Body of pancreas (tissue), 4 donors: ENCODE measurements at places on chromosomes 12 and 14. TPM values are rescaled to one million over a fixed set of nuclear protein-coding genes. Genes with fewer than 3 reads are reported as not detected.

GRCh38 chr12:111314953-111315539, 53.8 kb downstream of the PHETA1 start:
- no peaks in the 10 kb centered on the region for H3K4me1 ChIP-seq
- DNase-seq: no peak
- H3K4me3 ChIP-seq: no peak overlapping the region

DNA sequence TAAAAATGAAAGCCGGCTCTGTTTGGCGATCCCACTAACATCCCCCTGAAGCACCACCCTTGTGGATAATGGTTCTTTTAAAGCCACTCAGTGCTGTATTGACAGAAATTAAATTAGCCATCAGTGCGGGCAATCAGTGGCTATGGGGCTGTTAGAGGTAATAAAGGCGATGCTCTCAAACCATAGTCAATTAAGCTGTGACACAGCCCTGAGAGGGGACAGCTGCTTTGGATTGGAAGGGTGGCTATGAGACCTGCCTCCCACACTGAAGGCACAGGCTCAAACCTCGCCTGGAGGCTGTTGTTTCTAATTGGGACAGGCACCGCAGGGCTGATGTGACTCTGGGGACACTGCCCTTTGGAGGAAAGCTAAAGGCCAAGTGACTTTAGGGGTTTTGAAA, 562.2 kb downstream of the VRK1 start:
- no peaks in the 10 kb centered on the region for H3K4me1 ChIP-seq
- H3K27ac ChIP-seq: no peak overlapping the region
- H3K27me3 ChIP-seq: no peaks in the 10 kb centered on the region
- no peaks in the 10 kb centered on the region for H3K36me3 ChIP-seq

- no peak for DNase-seq
- H3K36me3 ChIP-seq: no peaks in the 10 kb centered on the region
- H3K4me3 ChIP-seq: no peak overlapping the region
- H3K4me1 ChIP-seq: no peaks in the 10 kb centered on the region
- no peaks in the 10 kb centered on the region for H3K27me3 ChIP-seq
These were observed 60.5 kb downstream of the ERGIC2 start for GRCh38 chr12:29320295-29321085.

DNA sequence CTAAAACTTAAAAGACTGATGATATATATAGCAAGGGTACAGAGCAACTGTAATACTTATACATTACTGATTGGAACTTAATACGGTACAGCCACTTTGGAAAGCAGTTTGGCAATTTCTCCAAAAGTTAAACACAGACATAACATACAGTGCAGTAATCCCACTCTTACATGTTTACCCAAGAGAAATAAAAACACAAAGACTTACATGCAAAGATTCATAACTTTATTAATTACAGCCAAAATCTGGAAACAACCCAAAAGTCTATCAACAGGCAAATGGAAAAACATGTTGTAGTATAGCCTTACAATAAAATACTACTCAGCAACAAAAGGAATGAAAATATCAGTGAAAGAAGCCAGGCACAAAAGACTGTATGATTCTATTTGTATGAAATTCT, 84.6 kb downstream of the GARIN6 start:
- no peaks in the 10 kb centered on the region for H3K4me1 ChIP-seq
- H3K4me3 ChIP-seq: no peak overlapping the region
- no peak overlapping the region for H3K27ac ChIP-seq
- no peaks in the 10 kb centered on the region for H3K27me3 ChIP-seq
- H3K36me3 ChIP-seq: no peaks in the 10 kb centered on the region

- H3K36me3 ChIP-seq: no peaks in the 10 kb centered on the region
- H3K27me3 ChIP-seq: no peaks in the 10 kb centered on the region
- H3K4me3 ChIP-seq: no peak overlapping the region
These were observed 33.7 kb downstream of the PAH start for GRCh38 chr12:102883204-102883799.

GRCh38 chr12:662566-663292, 516 bp downstream of the NINJ2 start:
- H3K27me3 ChIP-seq: no peaks in the 10 kb centered on the region
- no peak for DNase-seq
- H3K4me3 ChIP-seq: no peak overlapping the region
- H3K36me3 ChIP-seq: no peaks in the 10 kb centered on the region
- no peak overlapping the region for H3K27ac ChIP-seq

GRCh38 chr12:4148418-4149056, 125.0 kb upstream of the CCND2 start:
- DNase-seq: peak; percentile 30
- H3K4me3 ChIP-seq: no peak overlapping the region
- no peaks in the 10 kb centered on the region for H3K27me3 ChIP-seq
- no peaks in the 10 kb centered on the region for H3K36me3 ChIP-seq

DNA sequence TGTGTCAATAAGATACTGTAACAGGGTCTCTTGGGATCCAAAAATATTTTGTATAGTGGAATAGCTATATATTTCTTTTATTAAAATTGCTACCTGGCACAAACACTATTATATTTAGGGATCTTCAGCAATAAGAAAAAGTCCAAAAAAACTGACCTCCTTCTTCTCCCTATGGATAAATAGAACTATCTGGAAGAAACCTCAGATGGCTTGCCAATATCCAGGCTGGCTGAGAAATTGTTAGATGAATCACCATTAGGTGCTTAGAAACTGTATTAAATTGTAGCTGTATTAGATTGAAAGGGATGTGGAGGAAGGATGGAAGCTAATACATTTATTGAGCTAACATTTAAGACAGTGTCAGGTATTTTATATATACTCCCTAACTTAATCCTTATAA, 66.0 kb downstream of the SLC38A6 start:
- no peak overlapping the region for H3K27ac ChIP-seq
- no peaks in the 10 kb centered on the region for H3K4me1 ChIP-seq
- DNase-seq: no peak
- H3K27me3 ChIP-seq: no peaks in the 10 kb centered on the region
- no peak overlapping the region for H3K4me3 ChIP-seq
- no peaks in the 10 kb centered on the region for H3K36me3 ChIP-seq

DNA sequence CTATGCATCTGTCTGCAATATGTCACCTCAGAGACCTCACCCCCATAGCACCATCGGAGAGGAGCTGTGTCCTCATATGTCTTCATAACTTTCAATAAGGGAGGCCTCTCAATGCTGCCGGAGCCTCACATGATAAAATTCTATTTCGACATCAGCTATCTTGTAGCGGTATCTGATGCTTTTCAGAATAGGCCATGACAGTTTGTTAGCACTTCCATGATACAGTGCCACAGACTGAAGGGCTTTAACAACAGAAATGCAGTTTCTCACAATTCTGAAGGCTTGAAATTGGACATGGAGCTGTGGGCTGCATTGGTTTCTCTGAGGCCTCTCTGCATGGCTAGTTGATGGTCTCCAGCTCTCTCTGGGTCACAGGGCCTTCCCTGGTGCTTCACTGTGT, 125.0 kb upstream of the PZP start:
- no peaks in the 10 kb centered on the region for H3K27me3 ChIP-seq
- no peak for DNase-seq
- H3K4me3 ChIP-seq: no peak overlapping the region
- H3K27ac ChIP-seq: no peak overlapping the region
- no peaks in the 10 kb centered on the region for H3K4me1 ChIP-seq
- H3K36me3 ChIP-seq: no peaks in the 10 kb centered on the region

- peaks cover 8% of the 10 kb centered on the region for H3K4me1 ChIP-seq
- H3K27ac ChIP-seq: no peak overlapping the region
- H3K4me3 ChIP-seq: no peak overlapping the region
- DNase-seq: no peak
- peaks cover 5% of the 10 kb centered on the region for H3K36me3 ChIP-seq
These were observed 27.0 kb downstream of the ZCCHC8 start for GRCh38 chr12:122473543-122474323.

- H3K4me3 ChIP-seq: no peak overlapping the region
- H3K27me3 ChIP-seq: no peaks in the 10 kb centered on the region
- no peaks in the 10 kb centered on the region for H3K36me3 ChIP-seq
- no peak for DNase-seq
- H3K4me1 ChIP-seq: no peaks in the 10 kb centered on the region
These were observed 12.5 kb upstream of the SAMD4A start for GRCh38 chr14:54554401-54554800.

GRCh38 chr12:31390991-31391390, 65.0 kb upstream of the SINHCAF start:
- no peak overlapping the region for H3K27ac ChIP-seq
- H3K36me3 ChIP-seq: peaks cover 10% of the 10 kb centered on the region
- no peaks in the 10 kb centered on the region for H3K27me3 ChIP-seq
- H3K4me3 ChIP-seq: no peak overlapping the region
- DNase-seq: no peak

- peaks cover 29% of the 10 kb centered on the region for H3K4me1 ChIP-seq
- no peaks in the 10 kb centered on the region for H3K36me3 ChIP-seq
- no peak overlapping the region for H3K4me3 ChIP-seq
- peak overlapping the region; percentile 88 for H3K27ac ChIP-seq
- no peak for DNase-seq
- no peaks in the 10 kb centered on the region for H3K27me3 ChIP-seq
These were observed 79.9 kb downstream of the SPRING1 start for GRCh38 chr12:116657921-116658495.

GRCh38 chr14:22555384-22556011, 33.5 kb downstream of the DAD1 start:
- H3K4me3 ChIP-seq: no peak overlapping the region
- DNase-seq: no peak
- no peak overlapping the region for H3K27ac ChIP-seq
- peaks cover 41% of the 10 kb centered on the region for H3K4me1 ChIP-seq
- H3K36me3 ChIP-seq: no peaks in the 10 kb centered on the region

- no peak overlapping the region for H3K27ac ChIP-seq
- H3K4me1 ChIP-seq: peaks cover 3% of the 10 kb centered on the region
- no peak overlapping the region for H3K4me3 ChIP-seq
- no peak for DNase-seq
- H3K36me3 ChIP-seq: no peaks in the 10 kb centered on the region
These were observed 95.1 kb downstream of the NT5DC3 start for GRCh38 chr12:103745962-103746361.

DNA sequence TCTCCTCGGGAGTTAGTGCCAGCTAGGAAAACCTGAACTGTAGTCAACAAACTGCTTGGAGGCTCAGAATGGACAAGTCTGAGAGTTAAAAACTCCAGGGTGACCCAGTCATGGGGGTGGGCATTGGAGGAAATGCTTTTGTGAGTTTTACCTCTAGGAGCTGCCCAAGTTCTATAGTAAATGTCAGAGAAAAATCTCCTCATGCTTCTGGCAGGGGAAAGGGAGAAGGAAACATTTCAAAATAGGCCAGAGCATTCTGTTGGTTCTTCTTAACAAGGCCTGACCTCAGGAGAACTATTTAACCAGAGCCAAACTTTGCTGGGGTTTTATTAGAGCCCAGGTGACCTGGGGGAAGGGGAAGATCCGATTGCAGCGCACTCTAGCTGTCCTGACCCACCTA, 12.3 kb downstream of the NINJ2 start:
- no peak overlapping the region for H3K4me3 ChIP-seq
- H3K27ac ChIP-seq: no peak overlapping the region
- H3K4me1 ChIP-seq: peaks cover 7% of the 10 kb centered on the region

- peaks cover 79% of the 10 kb centered on the region for H3K4me1 ChIP-seq
- no peaks in the 10 kb centered on the region for H3K36me3 ChIP-seq
- DNase-seq: no peak
- no peak overlapping the region for H3K4me3 ChIP-seq
- H3K27me3 ChIP-seq: no peaks in the 10 kb centered on the region
- H3K27ac ChIP-seq: peak overlapping the region; percentile 98
These were observed 3.0 kb downstream of the ERBB3 start for GRCh38 chr12:56082967-56083366.

GRCh38 chr12:49349266-49349665, 2.6 kb downstream of the DNAJC22 start:
- peaks cover 54% of the 10 kb centered on the region for H3K4me1 ChIP-seq
- H3K36me3 ChIP-seq: no peaks in the 10 kb centered on the region
- no peak overlapping the region for H3K4me3 ChIP-seq
- no peaks in the 10 kb centered on the region for H3K27me3 ChIP-seq

DNA sequence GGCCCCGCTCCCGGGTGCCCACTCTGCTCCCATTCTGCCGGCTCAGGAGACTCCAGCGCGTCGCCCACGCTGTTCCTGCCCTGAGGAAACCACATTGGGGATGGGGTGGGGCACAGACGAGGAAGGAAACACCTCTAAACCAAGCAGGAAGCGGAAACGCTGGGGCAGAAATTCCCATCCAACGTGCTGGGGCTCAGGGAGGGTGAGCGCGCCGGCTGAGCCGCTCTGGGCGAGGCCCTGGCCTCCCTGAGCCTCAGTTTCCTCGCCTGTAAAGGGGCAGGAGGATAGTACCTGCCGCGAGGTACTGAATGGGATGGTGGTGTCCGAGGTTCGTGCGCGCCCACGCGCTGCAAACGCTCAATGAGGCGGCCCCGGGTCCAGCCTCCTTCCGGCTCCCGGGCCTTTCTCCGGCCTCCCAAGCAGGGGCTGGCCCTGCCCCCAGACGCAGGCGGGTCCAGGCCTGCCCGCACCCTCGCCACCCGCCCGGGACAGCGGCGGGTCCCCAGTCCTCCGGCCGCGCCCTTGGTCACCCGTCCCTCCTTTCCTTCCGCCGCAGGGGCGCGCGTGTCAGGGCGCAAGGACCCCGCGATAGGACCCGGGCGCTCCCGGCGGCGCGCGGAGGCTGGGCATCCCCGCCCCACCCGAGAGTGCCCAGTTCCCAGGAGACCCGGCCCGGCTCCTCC, 673 bp downstream of the BEGAIN start:
- peaks cover 13% of the 10 kb centered on the region for H3K4me1 ChIP-seq
- H3K4me3 ChIP-seq: peak overlapping the region; percentile 25
- no peak overlapping the region for H3K27ac ChIP-seq
- H3K36me3 ChIP-seq: no peaks in the 10 kb centered on the region
- no peaks in the 10 kb centered on the region for H3K27me3 ChIP-seq
- DNase-seq: peak; percentile 28

The FOXG1 gene
- total RNA-seq: not detected

The PRIMA1 gene
- 0.26 TPM for total RNA-seq

The FAIM2 gene
- 1.0 TPM for total RNA-seq

The FOS gene
- total RNA-seq: 412 TPM

The KRT79 gene
- not detected for total RNA-seq

The EMP1 gene
- 40.5 TPM for total RNA-seq

The CSRNP2 gene
- 25.4 TPM for total RNA-seq

The NFATC4 gene
- total RNA-seq: 19.8 TPM

The ACRBP gene
- 5.9 TPM for total RNA-seq
